K562 (cell line): ENCODE measurements at places on chromosomes 7 and 10. TPM values are rescaled to one million over a fixed set of nuclear protein-coding genes. Genes with fewer than 3 reads are reported as not detected.

Gene VSTM4
- polyA plus RNA-seq: 3.0 TPM in 2 replicates

- no peak for DNase-seq
Measured at GRCh38 chr7:44518761-44519160, 22.4 kb downstream of the NPC1L1 start.

- no peak for DNase-seq
Measured at GRCh38 chr7:47087866-47088265, 494.0 kb downstream of the TNS3 start.

GRCh38 chr10:93160829-93161228, 87.1 kb downstream of the CYP26A1 start:
- DNase-seq: no peak

Gene REEP3
- polyA plus RNA-seq: 4.6 and 5.2 TPM in 2 replicates

Gene COBL
- 0.01 and 0.19 TPM in 2 replicates for polyA plus RNA-seq
